ENCODE measurements at places on chromosomes 1 and 21.

- no peak for DNase-seq
These were observed 39.9 kb downstream of the ITPKB start for GRCh38 chr1:226699166-226699565.

GRCh38 chr1:59751801-59752200, 62.9 kb upstream of the HOOK1 start:
- DNase-seq, result peak; percentile 12

- no peak for DNase-seq
These were observed 7.5 kb upstream of the PLCH2 start for GRCh38 chr1:2468540-2468939.

DNA sequence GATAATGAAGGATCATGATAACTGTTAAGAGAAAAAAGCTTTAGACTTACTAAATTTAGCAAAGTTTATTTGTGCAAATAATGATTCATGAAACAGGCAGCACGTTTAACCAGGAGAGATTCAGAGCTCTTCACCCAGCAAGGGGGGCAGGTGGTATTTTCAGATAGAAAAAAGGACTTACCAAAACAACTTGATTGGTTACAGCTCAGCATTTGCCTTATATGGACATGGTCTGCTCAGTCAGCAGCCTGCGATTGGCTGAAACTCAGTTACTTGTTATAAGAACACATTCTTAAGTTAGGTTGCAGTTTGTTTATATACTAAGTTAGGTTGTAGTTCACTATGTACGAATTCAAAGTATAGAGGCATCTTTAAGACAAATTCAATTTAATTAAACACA, 165.6 kb downstream of the DUSP10 start:
- peak; percentile 91 for DNase-seq

DNA sequence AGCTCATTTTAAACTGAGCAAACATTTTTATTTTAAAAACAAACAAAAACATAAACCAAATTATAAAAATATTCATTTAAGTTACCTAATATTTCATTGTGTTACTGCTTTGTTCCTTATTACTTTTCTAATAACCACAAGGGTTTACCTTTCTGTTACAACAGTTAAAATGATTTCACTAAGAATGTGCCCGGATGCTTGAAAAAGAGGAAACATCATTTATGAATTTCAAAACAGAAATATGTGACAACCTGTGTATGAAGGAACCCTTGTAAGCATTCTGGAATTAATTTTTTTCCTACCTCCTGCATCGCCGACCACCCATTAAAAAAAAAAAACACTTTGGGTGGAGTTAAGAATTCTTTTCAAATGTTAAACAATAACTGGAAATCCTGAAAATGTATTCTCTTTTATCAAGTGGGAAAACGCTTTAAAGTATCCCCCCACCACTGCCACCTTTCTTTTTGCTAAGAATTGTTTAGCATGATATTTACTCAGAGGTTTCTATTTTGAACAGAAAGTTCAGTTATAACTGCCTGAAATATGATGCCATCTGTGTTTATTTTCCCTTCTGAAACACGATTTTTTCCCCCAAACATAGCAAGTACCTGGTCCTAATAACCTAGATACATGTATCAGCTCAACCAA, 9.1 kb downstream of the CYYR1 start:
- no peak for DNase-seq

- DNase-seq, result peak; percentile 95
These were observed 37.0 kb upstream of the PUM1 start for GRCh38 chr1:31102501-31102950.

DNA sequence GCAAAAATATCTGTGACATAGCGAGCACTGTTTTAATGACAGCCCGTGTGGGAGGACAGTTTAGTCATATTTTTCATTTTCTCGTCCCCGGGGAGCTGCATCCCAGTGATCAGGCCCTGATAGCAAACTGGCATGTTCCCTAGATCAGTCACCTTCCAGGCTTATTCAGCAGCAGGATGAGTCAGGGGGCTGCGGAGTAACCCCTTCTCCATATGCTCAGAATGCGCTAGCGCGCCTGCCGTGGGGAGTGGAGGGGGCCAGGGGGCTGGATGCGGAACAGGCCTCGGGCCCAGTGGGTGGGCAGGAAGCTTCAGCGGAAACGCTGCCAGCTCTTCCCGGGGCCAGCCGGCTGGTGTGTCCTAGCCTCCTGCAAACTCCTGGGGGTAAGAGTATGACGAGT, 94.0 kb downstream of the KCND3 start:
- DNase-seq, result no peak

DNA sequence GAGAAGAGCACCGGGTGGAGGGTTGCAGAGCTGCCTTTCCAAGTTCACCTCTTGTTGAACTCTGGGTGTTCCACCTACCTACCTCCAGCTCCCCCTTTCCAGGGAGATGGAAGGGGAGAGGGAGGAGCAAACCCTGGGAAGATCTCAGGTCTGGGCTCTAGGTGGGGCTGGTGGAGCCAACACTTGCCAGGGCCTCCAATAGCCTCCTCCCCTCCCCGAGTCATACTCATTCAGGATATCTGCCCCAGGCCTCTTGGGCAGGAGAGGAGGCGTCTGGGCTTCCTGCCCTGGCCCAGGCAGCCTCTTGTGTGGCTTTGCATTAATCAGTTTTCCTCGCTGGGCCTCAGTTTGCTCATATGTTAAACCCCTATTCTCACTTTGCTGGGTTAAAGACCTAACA, 13.4 kb downstream of the RAP1GAP start:
- DNase-seq, result peak; percentile 73

- DNase-seq, result no peak
These were observed 8.3 kb downstream of the ENAH start for GRCh38 chr1:225644666-225645065.

DNA sequence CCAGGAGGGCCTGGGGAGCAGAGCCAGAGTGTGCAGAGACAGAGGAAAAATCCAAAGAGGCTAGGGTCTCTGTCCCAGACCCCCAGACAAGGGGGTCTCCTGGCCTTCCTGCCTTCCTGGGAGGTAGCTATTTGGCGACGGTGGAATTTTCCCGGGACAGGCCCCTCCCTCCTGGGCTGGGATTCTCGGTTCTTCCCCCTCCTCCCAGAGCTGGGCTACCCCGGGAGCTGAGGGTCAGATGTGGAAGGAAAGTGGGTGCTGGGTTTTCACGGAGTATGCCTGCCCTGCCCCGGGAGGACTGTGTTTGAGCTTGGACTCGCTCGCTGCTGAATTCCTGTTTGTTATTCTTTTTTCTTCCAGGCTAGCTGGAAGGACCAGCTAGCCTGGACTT, 759 bp downstream of the AMPD2 start:
- DNase-seq, result peak; percentile 76

GRCh38 chr1:67834246-67834877, 1.1 kb upstream of the GNG12 start:
- DNase-seq, result peak; percentile 37

DNA sequence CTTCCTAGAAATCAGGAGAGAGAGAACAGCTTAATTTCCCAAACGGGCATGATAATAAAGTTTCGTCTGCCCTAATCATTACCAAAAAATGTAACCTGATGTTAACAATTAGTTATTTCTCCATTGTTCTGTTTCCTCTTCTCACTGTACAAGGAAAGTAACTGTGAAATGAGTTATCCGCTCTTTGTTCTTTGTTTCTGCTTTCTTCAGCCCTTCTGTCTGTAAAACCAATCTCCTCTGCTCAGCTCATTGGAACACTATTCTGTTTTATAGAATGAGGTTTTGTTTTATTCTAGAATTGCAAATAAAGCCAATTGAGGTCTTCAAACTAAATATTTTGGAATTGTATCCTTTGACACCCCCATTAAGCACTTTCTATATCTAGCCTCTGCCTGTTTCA, 8.8 kb upstream of the THEM4 start:
- no peak for DNase-seq

DNA sequence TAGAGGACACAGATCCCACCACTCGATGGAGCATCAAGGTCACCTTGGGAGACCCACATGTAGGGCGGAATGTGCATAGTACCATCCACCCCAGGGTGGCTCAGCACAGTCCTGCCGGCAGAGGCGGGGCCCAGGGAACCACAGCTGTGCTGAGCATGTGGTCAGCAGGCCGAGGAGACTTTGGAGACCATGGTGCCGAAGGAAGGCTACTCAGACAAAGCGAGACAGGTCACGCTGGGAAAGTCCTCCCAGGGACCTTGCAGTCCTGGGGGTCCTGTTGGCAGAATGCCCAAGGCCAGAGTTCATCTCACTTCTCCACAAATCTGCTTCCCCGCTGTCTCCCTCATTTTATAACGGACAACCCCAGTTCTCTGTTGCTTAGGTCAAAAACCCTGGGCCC, 22.5 kb downstream of the WNT3A start:
- DNase-seq, result no peak

- DNase-seq, result no peak
These were observed 18.2 kb downstream of the INAVA start for GRCh38 chr1:200912737-200913407.

DNA sequence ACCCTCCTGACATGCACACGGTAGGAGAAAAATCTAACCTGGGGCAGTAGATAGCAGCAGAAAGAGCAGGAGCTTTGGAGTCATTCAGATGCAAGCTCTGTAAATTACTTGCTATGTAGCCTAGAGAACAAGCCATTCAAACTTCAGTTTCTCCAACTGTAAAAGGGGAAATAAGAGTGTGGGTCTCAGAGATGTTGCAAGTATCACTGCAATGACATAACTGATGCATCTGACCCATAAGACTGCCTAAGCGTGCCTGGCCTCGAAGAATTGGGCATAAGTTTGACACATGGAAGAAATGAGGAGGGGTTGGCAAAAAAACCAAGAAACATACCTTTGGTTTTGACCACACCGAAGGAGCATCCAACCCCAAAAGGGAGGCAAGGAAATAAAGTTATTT, 5.2 kb downstream of the AK2 start:
- no peak for DNase-seq

DNA sequence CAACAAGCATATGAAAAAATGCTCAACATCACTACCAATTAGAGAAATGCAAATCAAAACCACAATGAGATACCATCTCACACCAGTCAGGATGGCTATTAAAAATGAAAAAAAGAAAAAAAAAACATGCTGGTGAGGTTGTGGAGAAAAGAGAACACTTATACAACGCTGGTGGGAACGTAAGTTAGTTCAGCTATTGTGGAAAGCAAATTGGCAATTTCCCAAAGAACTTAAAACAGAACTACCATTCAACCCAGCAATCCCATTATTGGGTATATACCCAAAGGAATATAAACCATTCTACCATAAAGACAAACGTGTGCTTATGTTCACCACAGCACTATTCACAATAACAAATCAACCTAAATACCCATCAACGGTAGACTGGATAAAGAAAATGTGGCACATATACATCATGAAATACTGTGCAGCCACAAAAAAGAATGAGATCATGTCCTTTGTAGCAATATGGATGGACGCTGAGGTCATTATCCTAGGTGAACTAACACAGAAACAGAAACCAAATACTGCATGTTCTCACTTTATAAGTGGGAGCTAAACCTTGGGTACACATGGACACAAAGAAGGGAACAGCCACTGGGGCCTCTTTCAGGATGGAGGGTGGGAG, 49.5 kb downstream of the LYST start:
- no peak for DNase-seq

DNA sequence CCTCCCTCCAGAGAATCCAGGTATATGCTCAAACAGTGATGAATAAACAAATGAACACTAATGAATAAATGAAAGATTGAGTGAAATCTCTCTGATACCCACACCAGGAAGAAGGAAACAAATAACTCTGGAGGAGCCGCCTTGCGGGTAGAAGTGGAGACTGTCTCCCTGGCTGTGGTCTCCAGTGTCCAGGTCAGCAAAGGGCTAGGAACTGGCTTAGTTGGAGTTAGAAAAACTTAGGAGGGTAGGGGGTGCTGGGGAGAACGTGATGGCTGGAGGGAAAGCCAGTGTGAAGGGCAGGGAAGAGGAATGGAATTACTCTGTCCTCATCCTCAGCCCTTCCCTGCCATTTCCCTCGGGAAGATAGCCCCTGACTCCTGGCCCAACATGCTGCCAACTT, 537 bp downstream of the RHBDL2 start:
- DNase-seq, result peak; percentile 30

DNA sequence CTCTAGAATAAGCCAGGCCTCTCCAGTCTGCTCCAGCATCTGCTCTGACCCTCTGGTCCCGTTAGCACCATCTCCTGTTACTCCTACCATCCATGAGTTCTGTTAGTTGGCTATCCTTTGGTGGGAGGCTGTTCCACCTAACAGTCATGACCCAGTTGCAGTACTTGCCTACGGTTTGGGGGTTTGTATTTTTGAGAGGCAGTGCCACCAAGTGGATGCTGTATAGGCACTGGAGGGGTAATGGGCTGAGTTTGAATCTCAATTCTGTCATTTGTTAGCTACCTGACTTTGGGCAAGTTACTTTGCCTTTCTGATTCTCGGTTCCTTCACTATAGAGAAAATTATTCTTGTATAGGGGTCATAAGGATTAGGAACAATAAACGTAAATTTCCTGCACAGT, 12.1 kb upstream of the C8B start:
- DNase-seq, result no peak

- peak; percentile 82 for DNase-seq
These were observed 11.8 kb upstream of the INPP5B start for GRCh38 chr1:37958690-37959089.

- no peak for DNase-seq
These were observed 8.2 kb downstream of the SLC19A1 start for GRCh38 chr21:45533846-45534635.

DNA sequence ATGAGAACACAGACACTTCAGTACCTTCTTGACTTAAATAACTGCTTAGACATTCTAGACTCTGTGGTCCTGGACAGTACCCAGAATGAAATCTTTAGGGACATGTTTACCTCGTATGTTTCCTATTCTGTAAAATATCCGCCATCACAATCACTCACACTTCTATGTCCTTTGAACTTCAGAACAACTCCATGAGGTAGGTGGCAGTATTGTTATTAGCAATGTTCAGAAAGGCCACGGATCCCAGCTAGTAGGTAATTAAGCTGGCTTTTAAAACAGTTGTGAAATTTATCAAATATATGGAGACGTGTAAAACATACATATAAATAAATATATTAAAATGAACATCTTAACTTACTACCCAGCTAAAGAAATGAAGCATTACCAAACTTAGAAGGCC, 83.4 kb downstream of the CACHD1 start:
- DNase-seq, result no peak

- DNase-seq, result no peak
These were observed 5.5 kb downstream of the RCC2 start for GRCh38 chr1:17434016-17434415.

GRCh38 chr1:201348211-201348566, 29.3 kb downstream of the TNNT2 start:
- peak; percentile 63 for DNase-seq

- no peak for DNase-seq
These were observed 6.7 kb downstream of the CAP1 start for GRCh38 chr1:40047276-40047675.

- no peak for DNase-seq
These were observed 11.8 kb downstream of the PADI4 start for GRCh38 chr1:17319561-17320350.

GRCh38 chr1:2955652-2956051, 65.6 kb upstream of the ACTRT2 start:
- DNase-seq, result no peak

DNA sequence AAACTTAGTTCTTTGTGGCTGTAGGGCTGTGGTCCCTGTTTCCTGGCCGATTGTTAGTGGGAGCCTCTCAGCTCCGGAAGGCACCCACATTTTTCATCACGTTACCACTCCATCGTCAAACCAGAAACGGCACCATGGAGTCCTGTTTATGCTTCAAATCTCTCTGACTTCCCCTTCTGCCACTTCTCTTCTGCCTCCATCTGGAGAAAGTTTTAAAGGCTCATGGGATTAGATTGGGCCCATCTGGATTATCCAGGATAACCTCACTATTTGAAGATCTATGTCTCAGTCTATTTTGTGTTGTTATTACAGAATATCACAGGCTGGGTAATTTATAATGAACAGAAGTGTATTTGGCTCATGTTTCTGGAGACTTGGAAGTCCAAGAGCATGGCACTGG, 19.3 kb upstream of the IL22RA1 start:
- DNase-seq, result no peak

- no peak for DNase-seq
These were observed 1162.4 kb downstream of the BRINP3 start for GRCh38 chr1:189315035-189315901.
